ENCODE measurements at places on chromosomes 3 and 15. TPM values are rescaled to one million over a fixed set of nuclear protein-coding genes. Genes with fewer than 3 reads are reported as not detected.

The PRR20G gene
- not detected for total RNA-seq

The GOLGA6L4 gene
- 0.66 TPM for total RNA-seq

The KBTBD12 gene
- total RNA-seq: not detected

The SCAANT1 gene
- total RNA-seq: not detected

The GPR62 gene
- not detected for total RNA-seq

- no peak for DNase-seq
These were observed 65.8 kb downstream of the EXOG start for GRCh38 chr3:38561746-38562466.

DNA sequence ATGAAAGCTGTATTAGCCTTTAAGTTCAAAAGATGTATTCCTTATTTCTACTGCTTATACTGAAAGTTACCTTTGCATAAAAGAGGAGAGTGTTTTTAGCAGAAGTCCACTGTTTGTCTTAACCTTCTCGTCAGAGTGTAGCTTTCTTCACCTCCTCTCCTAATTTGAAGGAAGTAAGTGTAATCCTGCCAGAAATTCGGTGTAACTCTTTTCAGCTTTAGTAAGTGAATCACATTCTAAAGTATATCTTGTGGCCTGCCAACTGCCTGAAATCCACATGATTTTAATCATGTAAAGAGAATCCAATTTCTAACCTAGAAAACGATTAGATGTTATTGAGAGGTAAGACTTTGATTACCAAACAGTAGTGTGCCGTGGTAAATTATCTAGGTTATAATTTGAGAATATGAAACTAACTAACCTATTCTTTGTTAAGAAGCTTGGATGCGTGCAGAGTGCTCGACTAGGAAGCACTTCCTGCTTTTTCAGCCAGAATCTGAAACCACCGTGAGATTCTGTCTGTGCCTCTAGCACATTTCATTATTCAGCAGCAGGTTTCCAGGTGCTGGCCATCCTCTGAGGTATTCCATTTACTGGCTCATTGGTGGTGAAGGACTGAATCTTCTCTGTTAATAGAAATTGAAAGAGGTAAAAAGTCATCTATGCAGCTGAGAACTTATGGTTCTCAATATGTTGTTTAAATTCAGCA lies 7.5 kb downstream of the GYG1 start:
- DNase-seq: no peak

- no peak for DNase-seq
These were observed 26.6 kb upstream of the PSTPIP1 start for GRCh38 chr15:76968306-76968705.

DNA sequence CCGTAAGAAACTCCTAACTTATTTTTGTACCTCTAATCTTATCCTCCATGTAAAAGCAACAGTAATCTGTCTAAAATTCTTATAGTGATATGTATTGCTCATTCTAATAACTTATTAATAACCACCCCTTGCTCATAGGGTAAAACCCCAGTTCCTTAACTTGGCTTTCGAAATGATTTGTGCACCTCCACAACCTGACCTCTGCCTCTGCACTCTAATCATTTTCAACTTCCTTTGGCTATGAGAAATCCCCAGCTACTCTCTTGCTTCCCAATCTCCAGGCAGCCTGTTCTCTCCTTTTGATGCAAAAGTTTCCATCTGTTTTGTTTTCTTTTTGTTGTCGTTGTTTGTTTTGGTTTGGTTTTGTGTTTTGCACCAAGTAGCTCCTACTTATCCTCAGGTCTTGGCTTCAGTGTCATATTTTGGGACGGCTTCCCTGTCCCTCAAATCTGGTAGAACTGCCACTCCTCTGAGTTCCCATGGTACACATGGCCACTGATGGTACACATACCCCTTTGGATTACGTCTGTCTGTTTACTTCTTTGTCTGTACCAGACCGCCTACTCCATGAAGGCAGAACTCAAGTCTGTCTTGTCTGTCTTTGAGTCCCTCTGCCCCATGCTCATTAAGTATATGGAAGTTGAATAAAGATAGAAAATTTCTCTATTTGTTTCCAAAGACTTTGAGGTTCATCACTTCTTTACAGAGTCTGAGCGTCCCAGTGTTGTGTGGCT lies 105.6 kb upstream of the TGFBR2 start:
- no peak for DNase-seq

DNA sequence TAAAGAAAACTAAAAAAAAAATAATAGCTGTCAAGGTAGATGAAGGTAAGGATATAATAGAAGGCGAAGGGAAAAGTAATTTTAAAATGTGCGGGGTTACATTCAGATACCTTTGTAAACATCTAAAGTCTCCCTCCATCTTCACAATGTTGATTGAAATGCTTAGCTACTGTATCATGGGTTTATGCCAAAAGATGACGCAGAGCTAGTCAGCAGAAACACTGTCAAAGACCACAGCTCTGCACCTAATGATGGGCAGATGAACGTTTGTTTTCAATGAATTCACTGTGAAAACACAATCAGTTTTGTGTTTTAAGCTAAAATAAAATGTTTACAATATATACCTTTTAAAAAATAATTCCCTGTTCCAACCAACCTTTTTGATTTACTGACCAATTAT lies 61.2 kb downstream of the RFTN1 start:
- DNase-seq: no peak

DNA sequence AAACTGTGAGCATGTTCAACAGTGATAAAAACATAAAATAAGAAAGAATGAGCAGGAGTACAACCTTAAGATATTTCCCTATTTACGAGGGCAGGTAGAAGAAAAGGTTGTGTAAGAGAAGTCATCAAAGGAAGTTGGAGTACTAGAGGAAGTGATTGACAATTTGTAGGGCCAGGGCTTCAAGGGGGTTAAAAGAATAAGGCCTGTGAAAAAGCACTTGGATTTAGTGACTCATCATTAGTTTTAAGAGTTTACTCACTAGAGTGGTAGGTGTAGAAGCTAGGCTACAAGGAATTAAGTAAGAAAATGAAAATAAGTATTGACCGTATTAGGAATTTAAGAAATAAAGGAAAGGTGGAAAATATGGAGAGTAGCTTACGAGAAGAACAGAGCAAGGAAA lies 23.6 kb downstream of the KCNMB3 start:
- no peak for DNase-seq

GRCh38 chr15:53658255-53658654 lies 101.2 kb downstream of the WDR72 start:
- no peak for DNase-seq

GRCh38 chr3:184580376-184580775 lies 18.8 kb downstream of the EPHB3 start:
- DNase-seq: no peak

GRCh38 chr15:73965758-73966113 lies 26.4 kb downstream of the STOML1 start:
- DNase-seq: no peak

GRCh38 chr3:139652561-139652960 lies 25.2 kb downstream of the NMNAT3 start:
- no peak for DNase-seq

DNA sequence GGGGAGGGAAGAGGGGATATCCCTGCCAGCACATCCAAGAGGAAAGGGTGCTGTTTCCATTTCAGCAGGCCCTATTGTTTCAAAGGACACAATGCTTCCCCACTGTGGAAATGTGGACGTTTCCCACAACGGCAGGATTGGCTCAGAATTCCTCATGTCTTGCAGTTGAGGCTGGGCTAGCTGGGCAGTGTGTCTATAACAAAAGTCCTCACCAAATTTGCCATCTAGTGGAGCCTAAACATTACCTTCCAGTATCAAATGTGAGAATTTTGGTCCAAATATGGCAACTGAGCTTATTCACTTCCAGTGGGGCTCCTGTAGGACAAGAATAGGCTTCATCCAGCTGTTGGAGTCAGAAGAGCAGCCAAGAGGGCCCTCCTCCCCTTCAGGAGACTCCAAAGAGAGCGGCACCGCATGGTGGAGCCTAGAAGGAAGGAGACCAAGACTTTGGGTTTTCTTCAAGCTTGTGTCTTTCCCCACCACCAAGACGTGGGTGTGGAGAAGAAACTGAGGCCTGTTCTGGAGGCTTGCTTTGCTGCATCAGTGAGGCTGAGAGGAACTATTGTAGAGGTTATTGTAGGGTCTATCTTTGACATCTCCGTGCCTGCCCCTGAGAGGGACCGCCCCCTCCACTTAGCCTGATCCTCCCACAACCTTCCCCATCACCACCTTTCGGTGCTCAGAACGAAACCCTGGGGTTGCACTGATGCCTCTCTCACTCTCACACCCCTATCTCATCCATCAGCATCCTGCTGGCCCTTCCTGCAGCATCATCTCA lies 45.3 kb upstream of the SLCO2A1 start:
- DNase-seq: no peak

GRCh38 chr3:190094160-190094718 lies 26.5 kb downstream of the P3H2 start:
- DNase-seq: no peak

The TGM4 gene
- total RNA-seq: not detected

The WNT7A gene
- total RNA-seq: 0.20 TPM

The AP3S2 gene
- 20.8 TPM for total RNA-seq

- no peak for DNase-seq
These were observed 143.4 kb downstream of the PDCD6IP start for GRCh38 chr3:33941804-33942203.

The EBLN2 gene
- total RNA-seq: 3.6 TPM

- DNase-seq: peak; percentile 80
These were observed 35.6 kb downstream of the DAPK2 start for GRCh38 chr15:64010719-64011118.

DNA sequence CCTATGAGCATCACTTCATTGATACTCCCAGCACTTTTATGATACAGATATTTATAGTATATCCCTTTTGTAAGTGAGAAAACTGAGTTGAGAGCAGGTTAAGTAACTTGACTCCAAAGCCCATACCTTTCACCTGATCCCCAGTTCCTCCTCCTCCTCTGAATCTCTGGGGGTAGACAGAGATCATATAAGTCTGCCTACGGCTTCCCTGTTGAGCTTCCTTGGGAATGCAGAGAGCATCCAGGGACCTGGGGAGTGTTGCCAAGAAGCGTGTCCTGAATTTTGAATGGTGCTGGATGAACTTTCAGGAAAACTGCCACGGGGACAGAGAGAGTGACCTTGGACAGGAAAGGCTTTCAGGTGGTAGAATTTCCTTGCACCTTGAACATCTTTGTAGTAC lies 268.5 kb downstream of the LRTM1 start:
- no peak for DNase-seq

The SPTSSB gene
- not detected for total RNA-seq

GRCh38 chr3:12919205-12919604 lies 77.8 kb upstream of the RPL32 start:
- no peak for DNase-seq

The RAD51 gene
- total RNA-seq: 67.7 TPM

DNA sequence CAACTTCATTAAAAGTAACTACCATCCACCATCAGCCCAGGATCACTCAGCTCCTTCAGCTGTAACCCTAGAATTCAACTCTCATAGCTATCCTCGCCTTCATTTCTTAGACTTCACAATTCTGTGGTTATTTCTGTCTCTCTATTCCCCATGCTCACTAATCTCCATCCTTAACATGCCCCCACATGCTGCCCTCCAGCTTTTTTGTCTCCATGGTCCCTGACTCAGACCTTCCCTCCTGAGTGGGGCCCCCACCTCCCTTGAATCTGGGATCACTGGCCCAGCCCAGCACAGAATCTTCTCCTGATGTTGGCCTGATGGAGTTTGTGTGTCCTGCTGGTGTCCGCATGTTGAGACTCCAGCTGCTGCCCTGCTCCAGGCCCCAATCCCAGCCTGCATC lies 41.7 kb downstream of the CHST14 start:
- DNase-seq: no peak

DNA sequence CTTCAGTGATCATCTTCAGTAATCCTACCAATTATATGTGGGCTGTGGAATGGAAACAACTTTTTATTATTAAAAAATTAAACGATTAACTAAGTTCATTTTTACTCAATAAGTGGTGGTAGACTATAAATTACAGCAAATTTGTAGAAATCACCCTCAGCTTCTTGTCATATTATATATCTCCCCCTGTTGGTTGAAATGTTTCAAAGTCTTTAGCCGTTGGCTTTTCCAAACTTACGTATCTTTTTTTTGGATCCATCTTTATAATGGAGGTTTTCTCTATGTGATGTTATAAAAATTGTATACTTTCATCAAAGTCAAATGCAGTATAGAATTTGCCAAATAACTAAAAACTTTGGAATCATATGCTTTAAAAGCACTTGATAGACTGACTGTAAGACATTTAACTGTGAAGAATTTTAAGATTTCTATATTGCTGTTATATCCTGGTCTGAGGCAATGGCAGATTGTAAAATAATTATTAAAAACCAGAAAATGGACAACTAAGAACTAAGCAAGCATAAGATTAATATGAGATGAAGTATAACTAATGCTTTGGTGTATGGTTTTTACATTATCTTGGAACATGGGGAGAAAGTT lies 44.7 kb downstream of the ATP11B start:
- DNase-seq: no peak

The TGM5 gene
- total RNA-seq: 0.38 TPM

DNA sequence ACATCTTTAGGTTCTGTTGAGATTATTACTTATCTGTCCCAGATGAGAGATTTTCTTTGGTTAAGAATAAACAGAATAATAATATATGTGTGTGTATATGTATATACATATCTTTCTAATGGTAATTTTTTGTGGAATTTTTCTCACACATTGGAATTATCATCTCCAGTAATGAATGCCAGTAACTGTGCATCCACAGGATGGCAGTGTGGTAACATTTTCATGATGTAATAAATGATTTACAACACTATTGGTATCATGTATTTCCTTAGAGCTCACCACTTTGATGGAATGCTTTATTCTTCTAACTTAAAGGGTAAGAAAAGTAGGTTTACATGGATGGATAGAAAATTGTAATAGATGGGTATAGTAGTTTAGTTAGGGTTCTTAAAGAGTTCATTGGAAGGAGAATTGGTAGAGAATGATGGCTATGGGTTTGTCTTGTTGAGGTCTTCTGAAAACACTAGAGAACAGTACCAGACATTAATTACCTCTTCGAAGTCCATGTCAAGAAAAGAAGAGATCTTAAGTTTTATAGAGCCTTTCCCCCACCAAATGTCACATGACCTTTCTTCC lies 78.1 kb downstream of the STT3B start:
- DNase-seq: no peak

GRCh38 chr3:119538772-119539171 lies 20.6 kb downstream of the CD80 start:
- DNase-seq: no peak

DNA sequence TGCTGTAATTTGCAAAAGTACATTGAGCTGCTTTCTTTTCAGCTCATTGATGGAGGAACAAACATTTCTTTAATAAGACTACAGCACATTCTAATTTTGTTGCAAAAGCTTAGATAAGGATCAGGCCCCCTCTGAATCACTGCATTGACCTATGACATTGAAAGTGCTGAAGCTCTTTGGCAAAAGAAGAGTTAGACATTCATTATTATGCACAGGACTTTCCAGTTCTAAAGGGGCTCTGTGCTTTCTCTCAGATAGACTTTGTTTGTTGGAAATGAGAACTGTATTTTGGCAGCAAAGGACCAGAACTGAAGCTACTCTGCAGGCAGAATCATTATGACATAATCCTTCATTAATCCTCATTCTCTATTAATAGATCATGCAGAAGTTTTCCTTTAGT lies 252.9 kb upstream of the SOX2 start:
- DNase-seq: no peak

Measured in activated naive CD8-positive, alpha-beta T cell treated with anti-CD3 and anti-CD28 coated beads for 36 hours (primary cell).